Activated T-helper 1 cell treated with anti-CD3 and anti-CD28 coated beads, Interleukin-12 subunit alpha, Interleukin-12 subunit beta, Interleukin-2, Interleukin-4 antibody, amounts not matched to agents 30 ng/mL and 10 ng/mL and 1 ng/mL, durations not matched to agents 14 hours and 24 hours and 36 hours (primary cell): ENCODE measurements at places on chromosomes 7 and 10.

DNA sequence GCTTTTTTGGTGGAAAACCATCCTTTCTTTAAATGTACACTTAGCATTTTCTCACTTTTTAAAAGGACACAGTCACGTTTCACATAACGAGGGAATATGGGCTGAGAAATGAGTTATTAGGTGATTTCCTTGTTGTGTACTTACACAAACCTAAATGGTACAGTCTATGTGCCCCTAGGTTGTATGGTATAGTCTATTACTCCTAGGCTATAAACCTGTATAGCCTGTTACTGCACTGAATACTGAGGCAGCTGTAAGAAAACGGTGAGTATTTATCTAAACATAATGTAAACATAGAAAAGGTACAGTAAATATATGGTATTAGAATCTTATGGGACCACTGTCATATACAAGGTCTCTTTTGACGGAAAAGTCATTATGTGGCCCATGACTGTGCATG, 913.5 kb upstream of the GHITM start:
- DNase-seq: no peak

GRCh38 chr7:79911420-79911819, 223.2 kb upstream of the GNAI1 start:
- DNase-seq: no peak

DNA sequence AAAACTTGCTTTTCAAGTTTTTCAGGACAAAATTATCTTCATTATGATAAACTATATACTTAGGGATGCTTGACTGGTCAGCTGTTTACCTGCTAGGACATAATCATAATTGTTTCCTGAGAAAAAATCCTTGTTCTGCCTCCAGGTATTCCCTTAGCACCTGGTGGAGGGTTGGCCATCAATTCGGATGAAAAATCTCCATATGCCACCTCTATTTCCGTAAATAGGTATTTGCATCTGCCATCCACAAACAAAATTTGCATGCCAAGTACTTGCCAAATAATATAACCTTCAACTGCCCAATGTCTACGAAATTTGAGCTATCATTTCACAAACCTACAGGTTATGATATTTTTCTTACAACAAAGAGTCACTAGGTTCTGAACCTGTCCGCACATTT, 126.2 kb downstream of the RNF133 start:
- no peak for DNase-seq

DNA sequence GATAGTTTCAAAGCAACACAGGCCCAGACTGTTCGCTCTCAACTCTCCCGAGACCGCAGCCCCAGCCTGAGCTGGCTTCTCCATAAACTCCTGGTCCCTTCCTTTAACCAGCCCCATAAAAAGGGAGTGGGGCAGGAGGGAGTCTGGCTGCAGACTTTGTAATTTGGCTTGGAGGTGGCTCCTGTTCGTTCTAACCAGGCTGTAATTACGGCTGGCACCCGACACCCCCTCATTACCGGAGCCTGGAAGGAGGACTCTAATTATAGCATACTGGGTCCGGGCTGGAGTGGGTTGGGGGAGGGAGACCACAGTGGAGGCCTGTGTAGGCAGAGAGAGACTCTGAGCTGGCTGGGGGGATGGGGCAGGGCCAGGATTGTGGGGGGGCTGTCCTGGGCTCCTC, 49.7 kb downstream of the UNC5B start:
- no peak for DNase-seq

GRCh38 chr10:131792011-131792651, 108.7 kb upstream of the PPP2R2D start:
- DNase-seq: no peak

DNA sequence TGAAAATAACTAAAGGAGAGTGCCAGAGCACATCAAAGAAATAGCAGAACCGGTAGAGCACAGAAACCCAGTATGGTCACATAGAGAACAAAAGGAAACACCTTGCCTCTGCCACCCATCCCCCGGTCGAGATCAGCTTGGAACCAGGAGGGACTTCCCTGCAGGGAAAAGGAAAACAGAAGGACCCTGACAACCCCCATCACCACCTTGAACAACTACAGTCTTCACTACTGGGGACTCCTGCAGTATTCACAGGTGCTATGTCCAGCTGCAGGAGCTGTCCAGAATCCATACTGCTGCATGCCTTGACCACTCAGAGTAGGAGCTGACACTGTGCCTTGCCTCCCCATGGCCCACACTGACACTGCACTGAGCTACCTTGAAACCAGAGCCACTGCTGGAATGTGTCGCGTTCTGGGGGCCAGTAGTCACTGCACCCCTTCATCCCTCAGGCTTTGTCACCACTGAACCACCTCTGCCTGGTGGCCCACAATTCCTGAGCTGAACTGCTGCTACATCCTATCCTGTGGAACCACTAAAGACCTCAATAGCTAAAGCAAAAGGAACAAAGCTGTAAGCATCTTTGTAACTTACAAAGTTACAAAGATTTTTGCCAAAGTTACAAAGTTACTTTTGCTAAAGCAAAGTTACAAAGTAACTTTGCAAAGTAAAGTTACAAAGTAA, 66.8 kb downstream of the TRIL start:
- no peak for DNase-seq

DNA sequence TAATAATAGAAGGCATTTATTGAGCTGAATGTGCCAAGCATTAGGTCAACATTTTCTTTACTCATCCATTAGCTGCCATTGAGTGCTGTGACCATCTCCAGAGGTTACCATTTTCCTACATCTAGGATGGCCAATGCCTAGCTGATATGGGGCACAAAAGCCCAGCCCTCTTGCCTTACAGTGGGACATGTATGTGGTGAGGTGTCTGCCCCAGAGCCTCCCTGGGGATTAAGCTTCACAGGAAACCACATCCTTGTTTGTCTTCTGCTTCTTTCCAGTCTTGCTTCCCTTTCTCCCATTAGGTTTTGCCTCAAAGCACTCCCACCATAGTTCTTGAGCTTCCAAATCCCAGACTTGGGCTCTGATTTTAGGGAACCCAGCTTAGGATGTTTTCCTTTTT, 258.7 kb downstream of the SORCS3 start:
- DNase-seq: no peak

DNA sequence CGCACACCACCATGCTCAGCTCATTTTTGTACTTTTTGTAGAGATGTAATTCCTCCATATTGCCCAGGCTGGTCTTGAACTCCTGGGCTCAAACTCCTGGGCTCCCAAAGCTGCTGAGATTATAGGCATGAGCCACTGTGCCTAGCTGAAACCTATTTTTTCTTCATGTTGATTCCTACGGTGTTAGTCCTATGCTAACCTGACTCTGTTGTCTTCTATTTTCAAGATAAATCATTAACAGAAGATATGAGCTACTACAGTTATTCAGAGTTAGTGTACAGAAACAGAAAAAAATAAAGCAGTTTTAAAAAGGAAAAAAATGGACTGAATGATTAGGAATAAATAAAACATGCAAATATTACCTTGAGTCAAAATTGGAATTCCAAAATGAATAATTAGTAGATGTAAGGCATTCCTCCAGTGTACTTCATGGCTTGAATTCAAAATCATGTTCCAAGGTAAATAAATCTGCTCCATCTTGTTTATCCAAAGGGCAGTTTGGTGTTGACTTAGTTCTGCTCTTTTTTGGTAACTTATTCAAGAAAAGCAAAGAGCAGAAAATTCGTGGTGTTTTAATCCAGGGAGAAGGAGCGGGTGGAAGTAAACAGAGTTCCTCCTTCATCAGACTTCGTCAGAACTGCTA, 185.8 kb downstream of the CACNB2 start:
- DNase-seq: no peak

- no peak for DNase-seq
These were observed 34.4 kb upstream of the ARMS2 start for GRCh38 chr10:122419876-122420623.

DNA sequence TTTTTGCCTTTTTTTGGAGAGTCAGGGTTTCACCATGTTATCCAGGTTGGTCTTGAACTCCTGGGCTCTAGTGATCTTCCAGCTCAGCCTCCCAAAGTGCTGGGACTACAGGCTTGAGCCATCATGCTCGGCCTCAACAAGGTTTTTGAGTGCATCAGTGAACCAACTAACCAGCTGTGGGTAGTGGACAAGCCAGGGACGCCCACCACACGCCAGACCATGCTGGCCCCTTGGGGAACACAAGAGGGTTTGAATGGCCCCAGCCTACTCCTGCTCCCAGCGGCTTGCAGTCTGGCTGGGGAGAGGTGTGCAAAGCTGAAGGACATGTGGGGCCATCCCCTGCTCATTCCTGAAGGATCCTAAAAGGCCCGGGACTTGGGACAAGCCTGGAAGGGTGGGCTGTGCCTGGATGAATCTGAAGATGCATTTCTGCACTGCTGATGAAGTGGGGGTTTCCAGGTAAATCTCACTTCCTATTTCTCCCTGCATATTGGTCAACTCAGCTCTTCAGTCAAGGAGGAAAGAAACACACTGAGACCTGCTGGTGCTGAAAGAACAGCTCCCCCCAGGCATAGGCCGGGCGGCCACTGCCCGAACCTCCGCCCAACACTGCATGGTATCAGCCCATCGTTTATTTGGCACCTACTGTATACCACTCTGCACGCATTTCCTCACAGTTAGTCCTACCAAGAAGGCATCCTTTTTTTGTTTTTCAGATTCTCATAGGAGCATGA, 6.9 kb downstream of the MMD2 start:
- no peak for DNase-seq

DNA sequence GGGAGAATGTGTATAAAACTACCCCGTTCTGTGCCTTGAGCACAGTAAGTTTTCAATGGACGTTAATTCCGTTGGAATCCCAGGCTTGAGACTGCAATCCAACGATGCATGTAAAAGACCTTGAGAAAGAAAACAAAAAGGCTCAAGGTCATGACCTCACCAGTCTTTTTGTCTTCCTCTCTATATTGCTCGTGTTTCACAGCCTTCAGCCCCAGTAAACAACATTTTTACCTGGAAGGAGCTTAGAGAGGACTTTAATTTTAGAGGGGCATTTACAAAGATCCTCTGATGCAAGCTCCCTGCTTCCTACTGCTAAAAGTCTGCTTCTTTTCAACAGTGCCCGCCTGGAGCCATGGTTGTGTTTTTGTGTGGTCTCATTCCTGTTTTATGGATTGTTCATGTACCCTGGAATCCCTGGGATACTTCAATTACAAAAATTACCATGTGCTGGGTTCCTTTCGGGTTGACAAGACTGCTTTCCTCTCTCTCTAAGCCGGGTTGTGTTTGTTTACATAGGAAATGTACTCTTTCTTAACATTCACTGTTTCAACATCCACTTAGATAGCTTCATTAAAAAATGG, 320.1 kb upstream of the NFE2L3 start:
- DNase-seq: no peak

DNA sequence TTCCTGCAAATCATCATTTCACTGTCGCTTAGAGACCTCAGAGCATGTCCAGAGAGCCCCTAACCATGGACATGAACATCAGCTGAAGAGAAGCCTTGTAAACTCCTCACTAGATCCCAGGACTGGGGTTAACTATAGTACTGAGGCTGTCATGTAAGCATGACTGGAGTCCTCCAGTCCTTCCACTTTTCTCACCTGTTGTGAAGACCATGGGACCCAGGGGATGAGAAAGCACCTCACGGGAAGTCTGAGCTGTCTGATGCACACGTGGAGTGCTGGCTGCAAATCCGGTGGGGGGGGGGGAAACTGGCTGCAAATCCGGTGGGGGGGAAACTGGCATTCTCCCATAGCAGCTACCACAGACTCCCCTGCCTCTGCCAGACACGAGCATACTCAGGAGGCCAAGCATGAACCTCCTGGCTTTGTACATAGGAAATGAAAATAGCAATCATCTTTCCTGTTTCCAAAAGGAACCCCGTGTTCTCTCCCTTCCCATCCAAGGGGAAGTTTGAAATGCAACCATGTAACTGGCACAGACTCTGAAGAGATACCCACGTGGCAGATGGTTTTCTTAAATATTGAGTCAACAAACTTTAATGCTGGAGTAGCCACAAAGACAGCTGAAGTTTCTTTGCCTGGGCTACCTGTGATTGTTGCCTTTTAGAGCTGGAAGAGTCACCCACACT, 261.4 kb downstream of the ZMYND11 start:
- no peak for DNase-seq

DNA sequence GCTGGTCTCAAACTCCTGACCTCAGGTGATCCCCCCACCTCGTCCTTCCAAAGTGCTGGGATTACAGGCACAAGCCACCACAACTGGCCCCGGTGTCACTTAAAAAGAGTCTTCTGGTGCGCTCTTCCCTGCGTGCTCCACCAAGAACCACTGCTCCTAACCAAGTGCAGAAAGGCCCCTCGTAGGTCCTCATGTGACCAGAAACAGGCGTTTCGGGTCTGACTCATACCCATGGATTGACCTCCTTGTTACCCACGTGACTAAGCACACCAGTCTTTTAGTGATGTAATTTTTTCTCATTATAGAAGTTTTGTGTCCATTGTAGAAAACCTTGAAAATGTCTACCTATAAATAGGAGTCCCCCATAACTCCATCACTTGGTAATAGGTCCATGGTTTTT, 13.9 kb downstream of the FKBP6 start:
- no peak for DNase-seq

DNA sequence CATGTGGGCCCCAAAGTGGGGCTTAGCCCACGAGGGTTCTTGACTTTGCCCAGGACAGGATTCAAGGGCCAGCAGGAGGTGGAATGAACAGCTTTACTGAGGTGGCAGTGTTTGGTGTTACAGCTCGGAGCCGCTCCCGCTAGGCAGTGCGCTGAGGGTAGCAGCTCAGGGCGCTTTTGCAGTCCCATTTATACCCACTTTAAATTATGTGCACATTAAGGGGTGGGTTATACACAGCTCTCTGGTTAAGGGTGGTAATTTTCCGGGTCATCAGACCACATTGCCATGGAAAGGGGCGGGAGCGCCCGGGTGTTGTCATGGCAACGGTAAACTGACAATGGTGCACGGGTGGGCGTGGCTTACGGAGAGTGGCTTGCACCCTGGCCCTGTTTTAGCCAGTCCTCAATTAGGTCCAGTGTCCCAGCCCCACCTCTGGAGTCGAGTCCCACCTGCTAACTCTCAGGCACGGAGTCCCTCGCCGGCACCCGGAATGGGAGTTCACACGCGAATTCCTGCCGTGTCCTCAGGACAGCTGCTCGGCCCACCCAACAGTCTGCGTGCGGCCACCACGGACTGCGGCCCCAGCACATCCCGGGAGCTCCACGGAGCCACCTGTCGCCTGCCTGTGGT, 58.2 kb upstream of the PDGFA start:
- no peak for DNase-seq

DNA sequence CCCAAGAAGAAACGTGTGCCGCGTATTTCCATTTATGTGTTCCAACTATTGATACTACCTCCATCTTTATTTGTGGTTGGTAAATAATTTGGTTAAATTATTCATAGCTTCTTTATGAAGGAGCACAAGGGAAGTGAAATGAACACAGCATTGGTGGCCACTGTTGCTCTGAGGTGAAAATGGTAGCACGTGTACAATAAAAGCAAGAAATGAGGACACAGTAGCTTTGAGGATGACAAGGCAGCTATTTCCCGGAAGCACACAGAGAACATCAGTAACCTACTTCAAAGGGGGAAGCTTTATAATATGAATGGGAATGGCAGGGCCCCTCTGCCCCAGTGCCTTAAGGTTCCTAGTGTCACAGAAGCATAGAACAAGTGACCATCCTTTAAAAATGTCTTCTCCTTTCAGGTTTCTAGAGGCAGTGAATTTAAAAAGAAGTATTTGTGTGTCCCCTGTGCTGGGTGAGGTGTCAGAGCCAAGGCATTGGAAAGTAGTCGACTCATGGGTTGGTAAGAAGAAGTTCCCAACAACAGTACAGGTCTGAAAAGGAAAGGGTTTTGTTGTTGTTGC, 78.8 kb downstream of the SGMS1 start:
- DNase-seq: no peak
